GM10248 (cell line): ENCODE measurements at places on chromosomes 2 and 18.

DNA sequence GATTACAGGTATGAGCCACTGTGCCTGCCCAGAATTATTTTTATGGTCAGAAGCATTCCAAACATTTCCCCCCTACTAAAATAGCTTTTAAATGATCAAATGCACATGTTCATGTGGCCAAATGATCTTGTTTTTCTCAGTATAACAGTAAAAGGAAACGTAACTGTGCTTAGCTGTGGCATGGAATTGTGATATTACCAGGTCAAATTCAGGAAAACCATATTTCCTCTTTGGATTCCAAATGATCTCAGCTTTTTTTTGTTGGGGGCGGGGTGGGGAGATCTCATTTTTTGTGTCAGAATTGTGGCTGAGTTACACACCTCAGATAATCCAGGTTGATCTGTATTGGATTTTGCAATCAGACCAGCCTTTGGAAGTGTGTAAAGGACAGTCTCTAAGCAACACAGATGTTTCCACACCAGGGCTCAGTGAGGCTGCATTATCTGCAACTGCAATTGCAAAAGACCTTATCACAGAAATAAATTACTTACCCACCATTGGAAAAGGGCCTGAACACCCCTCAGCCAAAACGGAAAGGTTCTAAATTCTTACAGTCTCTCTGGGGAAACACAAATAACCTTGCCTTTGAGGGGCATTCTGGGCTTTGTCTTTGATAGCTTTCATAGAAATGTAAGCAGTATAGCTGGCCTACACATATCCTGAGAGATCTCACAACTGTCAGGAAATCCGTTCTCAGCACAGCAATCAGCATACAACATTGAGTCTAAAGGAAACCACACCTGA lies 8.4 kb downstream of the CASP10 start:
- no peak for DNase-seq

- no peak for DNase-seq
Observed at GRCh38 chr2:204574486-204574885, 29.2 kb downstream of the PARD3B start.

DNA sequence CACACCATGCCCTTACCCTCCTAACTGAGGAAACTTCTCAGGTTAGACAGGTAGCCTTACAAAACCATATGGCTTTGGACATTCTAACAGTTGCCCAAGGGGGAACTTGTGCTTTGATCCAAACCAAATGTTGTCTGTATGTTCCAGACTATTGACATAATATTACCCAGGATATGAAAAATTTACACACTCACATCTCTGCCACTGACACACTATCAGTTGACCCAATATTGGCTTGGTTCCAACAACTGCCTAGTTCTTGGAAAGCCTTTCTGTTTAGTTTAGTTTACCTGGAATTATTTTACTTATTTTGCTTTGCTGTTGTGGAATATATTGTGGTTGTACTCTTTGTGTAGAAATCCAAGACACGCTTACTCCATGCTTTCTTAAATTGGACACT lies 178.4 kb downstream of the RNF152 start:
- no peak for DNase-seq

DNA sequence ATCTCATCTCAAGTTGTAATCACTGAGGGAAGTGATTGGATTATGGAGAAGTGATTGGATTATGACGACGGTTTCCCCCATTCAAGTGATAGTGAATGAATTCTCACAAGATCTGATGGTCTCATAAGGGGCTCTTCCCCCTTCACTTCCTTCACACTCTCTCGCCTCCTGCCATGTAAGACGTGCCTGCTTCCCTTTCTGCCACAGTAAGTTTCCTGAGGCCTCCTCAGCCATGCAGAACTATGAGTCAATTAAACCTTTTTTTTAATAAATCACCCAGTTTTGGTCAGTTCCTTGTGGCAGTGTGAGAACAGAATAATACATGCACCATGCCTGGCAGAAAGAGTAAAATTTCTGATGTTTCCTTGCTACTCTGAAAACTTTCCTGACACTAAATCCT lies 36.6 kb downstream of the CEP68 start:
- DNase-seq: no peak

GRCh38 chr2:173874003-173874893 lies 90.9 kb downstream of the SP3 start:
- DNase-seq: no peak

- no peak for DNase-seq
Observed at GRCh38 chr2:10305254-10305635, 2.5 kb downstream of the HPCAL1 start.

GRCh38 chr2:27494284-27494943 lies 586 bp downstream of the FNDC4 start:
- DNase-seq: no peak

- DNase-seq: no peak
Observed at GRCh38 chr2:241558532-241559322, at the start of gene BOK. Gene BOK (plus strand): TSS chr2:241558745. CDS start chr2:241559484, 739 bp downstream.

- DNase-seq: no peak
Observed at GRCh38 chr18:55547705-55548056, 40.3 kb downstream of the TCF4 start.

- no peak for DNase-seq
Observed at GRCh38 chr2:215921895-215922294, 91.5 kb downstream of the MREG start.

- peak; percentile 77 for DNase-seq
Observed at GRCh38 chr2:225041207-225041850, 939 bp downstream of the DOCK10 start.

DNA sequence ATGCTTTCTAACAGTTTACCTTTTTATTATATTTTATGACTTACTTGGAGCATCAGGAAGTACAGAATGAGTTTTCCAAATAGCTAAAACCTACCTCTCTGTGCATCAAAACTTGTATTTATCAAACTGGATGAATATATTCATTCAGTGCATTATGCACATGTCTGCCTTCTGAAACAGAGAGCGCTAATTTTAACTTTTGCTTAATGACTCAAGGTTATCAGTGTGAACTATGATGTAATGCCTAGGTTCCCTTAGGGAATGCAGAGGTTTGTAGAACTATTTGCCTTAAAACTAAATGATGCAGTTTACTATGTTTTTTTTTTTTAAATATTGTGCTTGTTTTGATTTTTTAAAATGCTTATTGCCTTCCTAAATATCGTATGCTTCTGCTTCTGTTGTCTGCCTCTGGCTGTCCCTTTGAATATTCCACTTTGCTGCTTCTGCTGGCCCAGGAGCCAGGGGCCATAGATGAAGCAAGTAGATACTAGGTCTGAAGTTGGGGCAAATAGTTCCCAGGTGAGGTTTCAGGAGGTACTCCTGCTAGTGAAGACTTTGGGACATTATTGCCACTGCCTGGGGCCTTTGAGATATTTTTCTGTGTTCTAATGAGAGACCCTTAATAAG lies 16.5 kb downstream of the TMEM178A start:
- DNase-seq: no peak

DNA sequence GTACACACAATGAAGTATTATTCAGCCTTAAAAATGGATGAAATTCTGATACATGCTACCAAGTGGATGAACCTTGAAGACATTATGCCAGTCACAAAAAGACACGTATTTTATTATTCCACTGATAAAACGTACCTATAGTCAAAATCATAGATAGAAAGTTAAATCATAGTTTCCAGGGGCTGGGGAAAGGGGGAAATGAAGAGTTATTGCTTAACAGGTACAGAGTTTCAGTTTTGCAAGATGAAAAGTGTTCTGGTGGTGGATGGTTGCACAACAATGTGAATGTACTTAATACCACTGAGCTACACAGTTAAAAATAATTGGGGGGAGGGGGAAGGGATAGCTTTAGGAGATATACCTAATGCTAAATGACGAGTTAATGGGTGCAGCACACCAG lies 279.0 kb upstream of the STON1 start:
- no peak for DNase-seq

GRCh38 chr2:20576598-20577115 lies 74.2 kb downstream of the HS1BP3 start:
- DNase-seq: peak; percentile 79

DNA sequence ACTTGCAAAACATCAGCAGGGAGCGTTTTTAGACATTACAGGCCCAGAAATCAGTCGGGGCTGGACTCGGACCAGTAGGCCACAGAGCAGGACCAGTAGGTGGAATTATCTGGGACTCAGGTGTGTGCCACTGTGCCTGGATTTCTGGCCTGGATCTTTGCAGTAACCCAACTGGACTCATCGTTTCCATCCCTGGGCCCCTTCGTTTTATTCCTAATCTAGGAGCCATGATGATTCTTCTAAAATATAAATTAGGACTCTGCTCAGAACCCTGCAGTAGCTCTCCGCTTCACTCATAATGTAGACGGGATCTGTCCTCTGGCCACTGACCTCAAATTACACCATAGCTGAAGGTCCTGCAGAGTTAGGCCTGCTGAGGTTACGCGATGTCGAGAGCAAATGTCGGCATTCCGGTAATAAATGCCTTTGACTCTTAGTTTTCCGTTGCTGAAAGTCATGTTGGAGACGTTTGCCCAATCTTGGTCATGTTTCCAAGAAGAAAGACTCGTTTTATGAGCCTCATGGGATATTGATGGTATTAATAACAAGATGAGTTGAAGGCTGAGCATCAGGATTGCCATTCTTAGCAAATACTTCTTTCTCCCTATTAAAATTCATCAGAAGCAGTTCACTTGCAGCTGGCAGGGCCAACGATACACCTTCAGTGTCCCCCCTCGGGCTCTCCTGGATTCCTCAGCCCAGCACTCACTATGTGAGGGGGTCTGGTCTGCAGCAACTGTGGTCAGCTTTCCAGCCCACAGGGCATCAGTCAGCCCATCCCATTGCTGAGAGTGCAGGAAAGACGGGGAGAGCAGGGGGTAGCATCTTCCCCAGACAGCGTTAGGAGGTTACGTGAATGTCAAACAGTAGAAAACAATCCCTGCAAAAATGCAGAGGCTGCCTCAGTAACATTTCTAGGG lies 39.9 kb upstream of the KLF11 start:
- no peak for DNase-seq

- no peak for DNase-seq
Observed at GRCh38 chr2:185245806-185246205, 492.8 kb upstream of the FSIP2 start.

DNA sequence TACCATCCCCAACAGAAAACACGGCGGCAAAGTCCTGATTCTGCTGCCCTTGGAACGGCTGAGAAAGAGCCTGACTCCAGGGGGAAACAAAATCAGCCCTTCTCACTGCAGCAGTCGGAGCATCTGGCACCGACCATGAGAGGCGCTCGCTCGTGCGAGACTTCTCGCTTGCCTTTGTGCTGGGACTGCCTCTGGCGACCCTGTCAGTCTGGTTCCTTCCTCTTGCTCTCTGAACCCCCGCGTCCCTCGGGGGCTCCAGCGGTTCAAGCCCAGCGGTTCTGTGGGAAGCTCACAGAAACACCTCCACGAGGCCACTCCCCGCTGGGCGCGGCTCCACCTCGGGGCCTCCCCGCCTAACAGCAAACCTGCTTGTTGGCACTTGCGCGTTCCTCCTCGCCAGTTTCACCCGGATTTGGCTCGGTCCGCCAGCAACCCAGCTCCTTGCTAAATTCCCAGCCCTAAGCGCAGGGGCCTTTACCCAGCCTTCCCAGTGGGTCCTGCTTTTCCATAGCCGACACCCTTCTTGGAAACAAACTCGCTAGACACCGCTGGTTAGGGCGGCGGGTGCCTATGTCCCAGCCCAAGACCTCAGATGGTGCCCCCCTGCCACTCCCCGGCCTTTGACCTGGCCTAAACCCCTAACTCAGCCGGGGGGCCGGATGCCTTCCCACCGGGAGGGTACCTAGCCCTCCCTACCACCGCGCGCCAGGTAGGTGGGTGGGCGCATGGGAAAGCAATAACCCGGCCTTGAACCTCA lies 2.2 kb downstream of the RND3 start:
- peak; percentile 24 for DNase-seq

DNA sequence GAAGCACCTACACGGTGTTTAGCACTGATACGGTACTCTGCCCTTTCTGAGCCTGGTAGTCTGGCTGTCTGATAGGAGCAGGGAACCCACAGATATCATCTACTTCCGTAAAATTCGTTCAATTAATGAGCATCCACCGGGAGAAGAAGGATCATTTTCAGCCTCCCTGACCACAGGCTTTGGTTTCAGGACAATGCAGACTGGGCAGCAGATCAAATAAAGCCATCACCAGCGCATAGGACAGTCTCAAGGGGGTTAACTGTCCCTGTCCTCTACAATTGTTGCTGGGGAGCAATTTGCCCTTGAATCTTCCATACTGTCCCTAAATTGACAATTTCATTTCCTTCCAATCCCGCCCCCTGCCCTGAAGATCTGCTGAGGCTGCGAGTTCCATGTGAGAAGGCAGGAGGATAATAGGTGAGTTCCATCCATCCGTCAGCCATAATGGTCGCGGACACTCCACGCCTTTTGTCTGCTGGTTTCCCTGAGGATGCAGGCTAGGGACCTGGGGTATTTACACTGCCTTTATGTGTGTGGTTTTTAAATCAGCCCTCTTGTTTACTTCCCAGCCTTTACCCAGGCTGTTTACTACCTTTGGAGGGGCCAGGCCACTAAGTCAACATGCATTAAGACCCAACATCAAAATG lies 110.0 kb downstream of the MYCN start:
- no peak for DNase-seq

- no peak for DNase-seq
Observed at GRCh38 chr2:178005756-178006155, 66.8 kb downstream of the PDE11A start.

- no peak for DNase-seq
Observed at GRCh38 chr2:228846161-228846560, 424.9 kb downstream of the PID1 start.

GRCh38 chr2:105262651-105263091 lies 21.1 kb downstream of the GPR45 start:
- no peak for DNase-seq
